CD4-positive, alpha-beta T cell treated with Interleukin-15 for 4 hours (primary cell): ENCODE measurements at places on chromosomes 1 and 21.

- no peak for DNase-seq
Observed at GRCh38 chr1:20486457-20487235, 636 bp upstream of the CAMK2N1 start.

DNA sequence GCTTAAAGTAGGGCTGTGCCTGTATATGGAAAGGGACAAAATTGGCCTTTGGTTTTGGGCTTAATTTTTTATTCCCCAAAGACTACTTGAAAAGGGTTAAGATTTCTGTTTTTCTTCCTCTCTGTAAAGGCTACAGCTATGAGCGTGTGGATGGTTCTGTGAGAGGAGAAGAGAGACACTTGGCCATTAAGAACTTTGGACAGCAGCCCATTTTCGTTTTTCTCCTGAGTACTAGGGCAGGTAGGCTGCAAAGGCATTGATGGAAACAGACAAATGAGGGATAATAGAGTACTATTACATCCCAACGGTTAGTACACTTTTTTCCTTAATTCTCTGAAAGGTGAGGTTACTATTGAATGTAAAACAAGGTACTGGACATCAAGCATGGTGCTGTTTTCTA, 29.6 kb downstream of the CHD1L start:
- DNase-seq, result no peak

DNA sequence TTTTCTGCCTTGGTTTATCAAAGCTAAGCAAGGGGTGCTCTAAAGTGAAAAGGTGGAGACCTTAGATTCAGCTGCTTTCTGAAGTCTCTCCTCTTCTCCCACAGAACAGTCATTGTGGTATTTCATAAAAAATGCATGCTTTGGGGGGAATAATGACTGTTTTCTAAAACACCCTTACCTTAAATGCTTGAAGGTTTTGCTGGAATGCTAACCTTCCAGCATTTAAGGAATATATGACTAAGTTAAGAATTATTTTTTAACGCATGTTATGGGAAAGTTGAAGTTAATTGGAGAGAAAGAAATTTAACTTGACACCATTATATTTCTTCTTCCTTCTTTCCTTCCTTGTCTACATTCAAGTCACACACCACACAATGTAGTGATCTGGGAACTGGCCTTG, 162.5 kb downstream of the ROR1 start:
- no peak for DNase-seq

GRCh38 chr1:233242827-233243483, 52.6 kb downstream of the PCNX2 start:
- DNase-seq, result no peak

GRCh38 chr21:44024257-44024656, 12.1 kb downstream of the TRAPPC10 start:
- no peak for DNase-seq

DNA sequence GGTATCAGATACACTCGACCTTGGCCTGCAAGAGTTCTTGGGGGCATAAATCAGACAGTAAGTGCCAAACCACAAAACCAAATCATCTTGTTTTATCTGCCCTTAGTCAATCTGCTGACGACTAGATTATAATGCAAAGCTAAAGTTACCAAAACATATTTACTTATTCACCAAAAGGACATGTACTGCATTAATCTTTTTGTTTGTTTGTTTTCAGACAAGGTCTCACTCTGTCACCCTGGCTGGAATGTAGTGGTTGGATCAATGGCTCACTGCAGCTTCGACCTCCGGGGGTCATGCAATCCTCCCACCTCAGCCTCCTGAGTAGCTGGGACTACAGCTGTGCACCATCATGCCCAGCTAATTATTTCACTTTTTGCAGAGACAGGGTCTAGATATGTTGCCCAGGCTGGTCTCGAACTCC, 114.7 kb downstream of the APP start:
- no peak for DNase-seq

DNA sequence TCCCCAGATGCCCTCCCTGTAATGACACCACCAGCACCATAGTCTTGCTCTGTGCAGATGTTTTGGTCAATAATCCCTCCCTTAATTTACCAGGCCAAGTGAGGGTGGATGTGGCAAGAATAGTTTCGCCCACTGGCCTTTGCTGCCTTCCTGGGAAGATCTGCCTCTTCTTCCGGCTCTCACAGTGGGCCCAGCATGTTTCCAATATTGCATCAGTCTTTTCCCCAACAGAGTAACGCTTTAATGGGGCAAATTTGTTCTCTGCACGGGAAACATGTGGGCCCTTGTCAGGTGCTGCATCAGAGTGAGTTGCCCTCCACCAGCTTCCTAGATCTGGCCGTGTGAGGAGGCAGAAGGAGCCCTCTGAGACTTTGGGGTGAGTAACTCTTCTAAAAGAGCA, 12.0 kb upstream of the ALX3 start:
- DNase-seq, result no peak

DNA sequence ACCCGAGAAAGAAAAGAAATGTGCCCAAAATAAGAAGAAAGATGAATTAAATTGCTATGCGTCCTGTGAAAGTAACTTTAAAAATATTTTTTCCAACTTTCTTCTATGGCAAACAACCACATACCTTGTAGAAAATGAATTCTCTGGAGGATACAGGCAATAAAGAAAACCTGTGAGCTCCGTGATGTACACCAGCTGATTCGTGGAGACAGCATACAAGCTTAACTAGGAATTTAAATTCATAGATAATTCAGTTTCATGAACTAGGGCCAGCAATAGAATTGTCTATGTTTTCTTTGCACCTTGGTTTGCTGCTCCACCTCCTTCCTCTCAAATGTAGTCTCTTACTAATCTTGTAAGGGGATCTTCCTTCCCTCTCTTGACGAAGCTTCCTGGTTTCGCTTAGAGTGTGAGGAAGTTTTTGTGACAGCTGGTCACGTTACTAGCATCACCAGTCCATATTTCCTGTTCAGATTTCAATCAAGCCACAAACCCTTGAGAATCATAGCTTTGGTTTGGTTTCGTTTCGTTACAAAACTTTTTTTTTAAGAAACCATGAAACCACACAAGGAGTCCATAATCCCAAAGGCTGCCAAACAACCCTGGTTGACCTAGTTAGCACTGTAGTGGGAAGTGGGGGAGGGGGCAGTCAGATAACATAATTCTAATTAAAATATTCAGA, 35.8 kb downstream of the GREM2 start:
- peak; percentile 58 for DNase-seq
